ENCODE measurements at places on chromosomes 6 and 20. TPM values are rescaled to one million over a fixed set of nuclear protein-coding genes. Genes with fewer than 3 reads are reported as not detected.

DNA sequence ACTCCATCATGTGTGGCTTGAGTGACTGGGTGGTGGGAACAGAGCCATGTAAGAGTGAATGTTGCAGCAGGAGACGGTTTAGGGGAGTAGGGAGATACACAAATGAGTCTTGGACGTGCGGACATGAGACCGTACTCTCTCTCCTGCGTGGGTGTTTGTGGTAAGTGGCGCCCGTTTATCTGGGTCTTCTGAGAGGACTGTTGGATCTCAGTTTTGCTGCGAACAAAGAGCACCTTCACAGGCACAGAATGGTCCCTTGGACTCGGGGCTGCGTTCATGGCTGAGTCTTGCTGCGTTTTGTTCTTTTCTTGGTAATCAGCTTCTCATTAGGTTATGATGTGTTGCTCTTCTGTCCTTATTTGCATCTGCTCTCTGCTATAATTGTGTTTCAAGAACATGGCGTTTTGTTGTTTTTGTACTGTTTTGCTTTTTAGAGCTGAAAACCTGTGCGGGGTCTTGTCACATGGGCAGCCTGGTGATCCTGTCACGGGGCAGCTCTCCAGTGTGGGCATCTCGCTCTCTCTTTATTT lies 28.5 kb downstream of the STK35 start:
- DNase-seq: no peak

- DNase-seq: no peak
Observed at GRCh38 chr20:61436667-61437279, 184.7 kb downstream of the CDH4 start.

DNA sequence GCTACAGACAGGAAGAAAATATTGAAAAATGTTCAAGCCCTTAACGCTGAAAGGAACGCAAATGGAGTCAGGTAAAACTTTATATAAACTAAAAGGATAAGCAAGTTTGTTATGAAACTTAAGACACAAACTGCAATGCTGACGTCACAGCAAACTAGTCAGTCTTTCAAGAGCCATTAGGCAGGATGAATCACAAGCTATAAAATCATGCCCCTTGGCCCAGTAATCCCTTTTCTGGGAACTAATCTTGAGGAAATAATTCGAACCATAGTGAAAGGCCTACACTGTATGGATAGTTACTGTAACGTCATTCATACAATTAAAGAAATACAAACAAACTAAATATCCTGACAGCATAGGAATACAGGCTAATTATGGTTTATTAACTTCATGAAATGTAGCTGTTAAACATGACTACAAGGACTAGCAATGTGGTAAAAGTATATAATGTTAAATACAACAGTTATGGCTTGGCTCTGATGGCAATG lies 42.7 kb upstream of the HINT3 start:
- no peak for DNase-seq

- no peak for DNase-seq
Observed at GRCh38 chr6:41022294-41022693, 16.7 kb downstream of the UNC5CL start.

GRCh38 chr6:150641398-150642139 lies 41.9 kb downstream of the PLEKHG1 start:
- DNase-seq: no peak

GRCh38 chr6:45461486-45461885 lies 83.8 kb upstream of the SUPT3H start:
- DNase-seq: no peak

GRCh38 chr6:11923621-11924020 lies 88.5 kb upstream of the HIVEP1 start:
- DNase-seq: no peak

- no peak for DNase-seq
Observed at GRCh38 chr20:59223182-59223601, 59.6 kb downstream of the ZNF831 start.

DNA sequence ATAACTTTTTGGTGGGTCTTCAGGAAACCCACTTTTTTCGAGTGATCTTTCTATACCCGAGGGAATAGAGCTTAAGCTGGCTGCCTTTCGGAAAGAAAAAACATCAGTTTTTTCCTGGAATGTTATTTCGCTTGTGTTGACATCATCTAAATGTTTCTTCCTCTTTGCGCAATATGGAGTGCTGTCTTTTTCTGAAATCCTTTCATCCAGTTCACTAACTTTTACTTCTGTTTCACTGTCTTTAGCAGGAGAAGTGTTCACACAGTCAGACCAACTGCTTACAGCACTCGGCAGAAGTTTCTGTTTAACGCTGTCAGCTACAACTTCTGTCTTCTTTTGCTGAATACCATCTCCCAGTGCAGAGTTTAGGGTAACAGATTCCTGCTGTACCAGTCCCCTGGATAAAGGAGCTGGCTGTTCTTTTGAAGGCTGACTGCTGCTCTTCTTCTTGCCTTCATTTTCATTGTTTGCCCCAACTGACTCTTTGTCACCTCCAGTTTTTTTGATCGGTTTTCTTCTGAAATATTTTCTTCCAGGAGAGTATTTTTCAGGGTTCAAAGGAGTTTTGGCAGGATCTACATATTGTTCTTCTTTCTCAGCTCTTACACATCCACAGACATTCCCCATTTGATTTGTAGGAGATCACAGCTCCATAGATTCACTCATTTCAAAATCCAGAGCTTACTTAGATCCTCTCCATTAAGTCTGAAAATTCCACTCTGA lies 50.0 kb upstream of the DST start:
- no peak for DNase-seq

GRCh38 chr20:13262302-13262650 lies 41.2 kb downstream of the ISM1 start:
- no peak for DNase-seq

DNA sequence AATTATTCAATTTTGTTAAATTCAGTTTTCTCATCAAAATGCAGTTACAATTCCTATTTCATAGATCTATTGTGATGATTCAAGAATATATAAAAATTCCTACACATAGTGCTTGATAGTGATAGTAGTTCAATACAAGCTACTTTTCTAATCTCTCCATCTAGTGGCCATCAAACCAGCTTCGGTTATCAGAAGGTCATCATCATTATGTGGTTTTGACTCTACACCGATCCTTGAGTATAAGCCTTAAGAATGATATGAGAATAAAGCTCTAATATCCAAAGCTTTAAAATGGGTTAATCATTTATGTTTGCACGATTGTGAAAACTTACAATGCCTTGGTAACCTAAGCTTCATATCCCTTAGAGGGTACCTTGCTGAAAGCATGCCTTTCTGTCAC lies 167.5 kb upstream of the PREP start:
- no peak for DNase-seq

GRCh38 chr6:33249732-33250630 lies 21.7 kb downstream of the VPS52 start:
- DNase-seq: no peak

GRCh38 chr6:116662202-116662601 lies 6.4 kb downstream of the ZUP1 start:
- DNase-seq: no peak

GRCh38 chr20:19213946-19214490 lies 1.6 kb downstream of the SLC24A3 start:
- no peak for DNase-seq

GRCh38 chr6:85385636-85386315 lies 64.1 kb upstream of the NT5E start:
- DNase-seq: no peak

DNA sequence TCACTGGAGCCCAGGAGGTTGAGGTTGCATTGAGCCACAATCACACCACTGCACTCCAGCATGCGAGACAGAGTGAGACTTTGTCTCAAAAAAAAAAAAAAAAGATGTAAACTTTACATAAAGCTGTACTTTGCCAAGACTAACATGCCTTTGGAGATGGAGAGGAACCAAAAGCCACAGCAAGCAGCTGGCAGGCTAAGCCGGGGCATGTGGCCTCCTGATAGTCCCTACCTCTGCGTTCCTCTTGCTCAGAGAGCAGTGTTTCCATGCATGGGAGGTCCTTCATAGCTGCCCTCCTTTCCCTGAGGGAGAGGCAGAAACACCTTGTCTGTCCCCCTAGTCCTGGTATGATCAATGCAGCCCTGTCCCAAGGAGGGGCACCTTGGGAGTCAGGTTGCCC lies 35.2 kb downstream of the SPATA2 start:
- DNase-seq: no peak

DNA sequence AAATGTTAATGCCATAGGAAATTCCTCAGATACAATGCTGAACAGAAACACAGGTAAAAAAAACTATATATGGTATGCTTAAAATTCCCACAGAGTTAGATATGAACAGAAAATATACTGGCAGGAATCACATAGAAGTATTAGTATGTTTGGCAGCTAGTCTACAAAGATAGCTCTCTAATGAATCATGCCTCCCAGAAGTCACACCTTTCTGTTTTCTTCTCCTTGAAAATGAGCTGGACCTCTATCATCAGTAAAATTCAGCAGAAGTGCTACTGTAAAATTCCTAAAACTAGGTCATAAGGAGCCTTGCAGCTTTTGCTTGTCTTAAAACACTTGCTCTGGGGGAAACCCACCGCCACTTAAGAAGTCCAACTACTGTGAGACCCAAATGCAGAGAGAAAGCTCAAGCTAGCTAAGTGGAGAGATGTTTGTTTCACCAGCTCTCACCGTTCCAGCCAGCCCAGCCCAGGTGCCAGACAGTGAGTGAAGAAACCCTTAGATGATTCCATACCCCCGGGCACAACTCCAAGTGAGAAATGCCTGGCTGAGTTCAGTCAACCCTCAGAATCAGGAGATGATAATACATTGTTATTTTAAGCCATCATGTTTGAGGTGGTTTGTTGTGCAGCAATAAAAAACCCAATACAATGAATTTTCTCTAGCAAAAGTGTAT lies 43.0 kb downstream of the TSPYL4 start:
- DNase-seq: no peak

DNA sequence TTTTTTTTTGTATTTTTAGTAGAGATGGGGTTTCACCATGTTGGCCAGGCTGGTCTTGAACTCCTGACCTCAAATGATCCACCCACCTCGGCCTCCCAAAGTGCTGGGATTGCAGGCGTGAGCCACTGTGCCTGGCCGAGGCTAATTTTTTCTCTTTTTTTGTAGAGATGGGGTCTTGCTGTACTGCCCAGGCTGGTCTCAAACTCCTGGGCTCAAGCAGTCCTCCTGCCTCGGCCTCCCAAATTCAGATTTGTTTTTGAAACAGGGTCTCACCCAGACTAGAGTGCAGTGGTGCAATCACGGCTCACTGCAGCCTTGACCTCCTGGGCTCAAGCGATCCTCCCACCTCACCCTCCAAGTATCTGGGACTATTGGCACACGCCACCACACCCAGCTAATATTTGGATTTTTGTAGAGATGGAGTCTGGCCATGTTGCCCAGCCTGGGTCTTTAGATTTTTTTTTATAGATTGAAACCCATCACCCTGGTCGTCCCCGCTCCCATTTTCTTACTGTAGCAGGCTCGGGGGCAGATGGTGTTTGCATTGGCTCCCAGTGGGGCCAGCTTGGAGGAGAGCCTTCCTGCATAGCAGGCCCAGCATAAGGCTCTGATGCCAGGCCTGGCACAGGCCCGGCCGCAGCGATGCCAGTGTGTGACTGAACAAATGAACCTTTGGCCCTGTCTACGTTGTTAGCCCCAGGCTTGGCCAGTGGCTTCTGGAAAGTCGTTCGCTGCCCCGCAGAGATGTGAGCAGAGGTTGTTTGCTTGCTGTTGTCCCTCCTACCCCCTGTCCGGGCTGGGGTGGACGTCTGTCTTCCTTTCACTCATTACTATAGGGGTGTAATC lies 4.3 kb upstream of the MTG2 start:
- DNase-seq: no peak

DNA sequence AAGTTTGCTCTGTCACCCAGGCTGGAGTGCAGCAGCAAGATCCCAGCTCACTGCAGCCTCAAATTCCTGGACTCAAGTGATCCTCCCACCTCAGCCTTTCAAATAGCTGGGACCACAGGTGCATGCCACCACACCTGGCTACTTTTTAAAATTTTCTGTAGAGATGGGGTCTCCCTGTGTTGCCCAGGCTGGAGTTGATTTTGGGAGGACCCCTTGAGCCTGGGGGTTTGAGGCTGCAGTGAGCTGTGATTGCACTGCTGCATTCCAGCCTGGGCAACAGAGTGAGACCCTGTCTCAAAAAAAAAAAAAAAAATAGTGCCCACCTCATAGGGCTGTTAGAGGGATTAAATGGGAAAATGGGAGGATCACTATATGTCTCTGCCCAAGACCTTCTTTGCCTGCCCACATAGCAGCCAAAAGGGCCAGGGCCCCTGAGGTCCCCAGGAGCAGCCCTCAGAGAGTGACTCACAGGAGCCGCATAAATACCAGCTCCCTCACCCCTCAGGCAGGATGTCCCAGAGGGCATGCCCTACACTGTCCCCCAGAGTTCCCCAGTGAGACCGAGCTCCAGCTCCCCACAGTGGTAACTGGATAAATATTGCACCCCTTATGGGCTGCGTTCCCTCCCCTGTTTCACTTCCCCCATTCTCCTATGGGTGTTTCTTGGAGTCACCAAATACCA lies 11.7 kb upstream of the MDGA1 start:
- peak; percentile 55 for DNase-seq

DNA sequence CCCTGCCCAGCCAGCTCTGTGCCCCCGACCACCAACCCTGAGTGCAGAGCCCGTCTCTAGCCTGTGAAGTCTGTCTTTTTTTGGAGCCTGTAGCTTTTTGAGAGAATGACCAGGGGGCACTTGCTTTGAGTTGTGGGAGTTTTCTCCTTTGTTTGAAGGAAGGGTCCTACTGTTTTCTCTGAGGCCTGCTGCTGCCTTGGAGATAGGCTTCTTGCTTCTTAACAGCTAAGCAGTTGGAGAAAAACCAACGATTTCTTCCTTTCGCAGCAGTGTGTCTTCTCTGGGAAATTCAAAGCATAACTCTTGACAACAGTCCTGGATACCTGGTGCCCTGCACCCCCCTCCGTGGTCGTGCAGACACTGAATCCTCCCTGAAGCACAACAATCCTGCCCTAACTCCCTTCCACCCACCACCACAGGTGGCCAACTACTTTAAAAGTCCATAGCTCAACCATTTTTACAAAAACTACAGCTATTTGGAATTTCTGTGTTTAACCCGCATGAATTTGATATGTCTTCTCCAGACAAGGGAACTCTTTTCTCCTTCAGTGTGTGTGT lies 61.0 kb downstream of the FAM50B start:
- DNase-seq: no peak

AHCY gene
- total RNA-seq: 61.3 TPM

CITED2 gene
- total RNA-seq: 39.0 TPM

SKIC2 gene
- 103 TPM for total RNA-seq

ZBTB24 gene
- total RNA-seq: 9.9 TPM

TMEM200A gene
- total RNA-seq: 1.2 TPM

SRMS gene
- total RNA-seq: not detected

IL17F gene
- total RNA-seq: 56.3 TPM

LY6G6F gene
- not detected for total RNA-seq

TGM3 gene
- total RNA-seq: not detected

BCAS1 gene
- total RNA-seq: 0.11 TPM

SHLD1 gene
- total RNA-seq: 7.8 TPM

MUCL3 gene
- not detected for total RNA-seq

PRDM13 gene
- total RNA-seq: not detected

COL9A3 gene
- not detected for total RNA-seq

Data from natural killer cell treated with Interleukin-12 subunit alpha and Interleukin-12 subunit beta and Interleukin-15 and Interleukin-18, amount 100 ng/mL, for 72 hours (primary cell).